ENCODE measurements at places on chromosomes 7 and 10. TPM values are rescaled to one million over a fixed set of nuclear protein-coding genes. Genes with fewer than 3 reads are reported as not detected.

GRCh38 chr7:36943591-36944435 is 219.5 kb upstream of the AOAH start:
- H3K4me3 ChIP-seq: no peak overlapping the region
- H3K4me1 ChIP-seq: no peaks in the 10 kb centered on the region
- no peaks in the 10 kb centered on the region for H3K36me3 ChIP-seq
- H3K27ac ChIP-seq: no peak overlapping the region
- no peaks in the 10 kb centered on the region for H3K27me3 ChIP-seq

Gene CPA2
- 1.2 TPM for total RNA-seq

DNA sequence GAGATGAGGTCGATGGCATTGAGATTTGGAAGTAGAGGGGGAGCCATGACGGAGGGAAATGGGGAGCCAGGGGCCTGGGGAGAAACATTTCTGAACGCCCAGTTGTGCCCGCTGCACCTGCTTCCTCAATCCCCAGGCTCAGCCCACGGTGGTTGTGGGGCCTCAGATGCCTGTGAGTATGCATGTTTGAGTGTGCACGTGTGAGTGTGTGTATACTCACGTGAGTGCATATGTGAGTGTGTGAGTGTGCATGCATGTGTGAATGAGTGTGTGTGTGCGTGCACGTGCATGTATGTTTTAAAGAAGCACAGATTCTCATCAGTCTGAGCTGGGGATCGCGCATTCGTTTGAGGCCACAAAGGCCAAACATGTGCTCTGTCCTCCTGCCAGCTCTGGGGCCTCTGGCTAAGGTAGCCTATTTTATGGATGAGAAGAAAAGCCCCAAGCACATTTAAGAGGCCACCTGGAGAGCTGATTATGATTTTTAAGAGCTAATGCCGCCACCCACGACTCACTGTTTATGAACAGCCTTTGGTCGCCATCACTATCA is 154.8 kb downstream of the ARHGAP12 start:
- H3K4me1 ChIP-seq: no peaks in the 10 kb centered on the region
- DNase-seq: no peak

- no peak overlapping the region for H3K4me3 ChIP-seq
- H3K4me1 ChIP-seq: no peaks in the 10 kb centered on the region
- no peak overlapping the region for H3K27ac ChIP-seq
- no peak for DNase-seq
- H3K27me3 ChIP-seq: no peaks in the 10 kb centered on the region
Measured at GRCh38 chr10:49292565-49293207, 6.3 kb upstream of the C10orf71 start.

Gene ZNRF2
- 27.9 TPM for total RNA-seq

DNA sequence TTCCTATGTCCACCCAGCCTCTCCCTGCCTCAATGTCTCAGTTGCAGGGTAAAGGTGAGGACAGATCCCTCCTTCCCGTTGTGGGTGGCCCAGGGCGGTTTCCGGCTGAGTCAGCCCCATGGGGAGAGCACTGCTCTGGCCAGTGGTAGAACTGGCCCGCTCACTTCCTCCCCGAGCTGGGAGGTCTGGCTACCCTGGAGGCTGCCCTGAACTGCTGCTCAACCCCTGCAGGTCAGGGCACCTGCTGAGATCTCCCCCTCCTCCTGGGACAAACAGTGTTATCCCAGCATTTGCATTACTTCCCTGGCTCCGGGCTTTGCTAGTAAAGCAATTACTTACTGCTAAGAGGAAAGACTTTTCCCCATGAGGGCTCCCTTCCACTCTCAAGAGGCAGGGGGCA is 21.4 kb upstream of the IMPDH1 start:
- no peaks in the 10 kb centered on the region for H3K4me1 ChIP-seq
- H3K36me3 ChIP-seq: no peaks in the 10 kb centered on the region
- no peaks in the 10 kb centered on the region for H3K27me3 ChIP-seq
- DNase-seq: no peak
- H3K27ac ChIP-seq: no peak overlapping the region
- no peak overlapping the region for H3K4me3 ChIP-seq

Gene VWA2
- not detected for total RNA-seq

DNA sequence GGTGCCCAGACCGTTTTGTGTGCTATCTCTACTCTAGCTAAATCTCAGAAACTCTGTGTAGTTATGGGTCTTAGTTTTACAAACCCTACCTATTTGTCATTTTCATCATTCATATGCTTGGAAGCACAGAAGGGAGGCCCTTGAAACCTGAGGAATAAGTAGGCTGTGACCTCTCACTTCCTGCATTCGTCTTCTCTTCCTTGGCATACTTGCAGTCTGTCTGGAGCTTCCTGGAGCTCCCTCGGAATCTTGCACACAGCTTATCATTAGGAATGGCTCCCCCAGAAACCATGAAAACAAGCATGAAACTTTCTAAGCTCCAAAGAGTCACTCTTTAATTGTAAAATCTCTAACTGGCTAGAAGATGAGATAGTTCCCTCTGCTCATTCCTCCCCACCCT is 376.9 kb upstream of the MYO3A start:
- H3K4me3 ChIP-seq: no peak overlapping the region
- H3K4me1 ChIP-seq: no peaks in the 10 kb centered on the region
- H3K36me3 ChIP-seq: no peaks in the 10 kb centered on the region
- H3K27ac ChIP-seq: no peak overlapping the region

GRCh38 chr7:51011710-51012350 is 229.1 kb upstream of the GRB10 start:
- H3K27ac ChIP-seq: no peak overlapping the region
- no peaks in the 10 kb centered on the region for H3K27me3 ChIP-seq
- no peaks in the 10 kb centered on the region for H3K4me1 ChIP-seq
- no peak overlapping the region for H3K4me3 ChIP-seq
- no peak for DNase-seq
- no peaks in the 10 kb centered on the region for H3K36me3 ChIP-seq

DNA sequence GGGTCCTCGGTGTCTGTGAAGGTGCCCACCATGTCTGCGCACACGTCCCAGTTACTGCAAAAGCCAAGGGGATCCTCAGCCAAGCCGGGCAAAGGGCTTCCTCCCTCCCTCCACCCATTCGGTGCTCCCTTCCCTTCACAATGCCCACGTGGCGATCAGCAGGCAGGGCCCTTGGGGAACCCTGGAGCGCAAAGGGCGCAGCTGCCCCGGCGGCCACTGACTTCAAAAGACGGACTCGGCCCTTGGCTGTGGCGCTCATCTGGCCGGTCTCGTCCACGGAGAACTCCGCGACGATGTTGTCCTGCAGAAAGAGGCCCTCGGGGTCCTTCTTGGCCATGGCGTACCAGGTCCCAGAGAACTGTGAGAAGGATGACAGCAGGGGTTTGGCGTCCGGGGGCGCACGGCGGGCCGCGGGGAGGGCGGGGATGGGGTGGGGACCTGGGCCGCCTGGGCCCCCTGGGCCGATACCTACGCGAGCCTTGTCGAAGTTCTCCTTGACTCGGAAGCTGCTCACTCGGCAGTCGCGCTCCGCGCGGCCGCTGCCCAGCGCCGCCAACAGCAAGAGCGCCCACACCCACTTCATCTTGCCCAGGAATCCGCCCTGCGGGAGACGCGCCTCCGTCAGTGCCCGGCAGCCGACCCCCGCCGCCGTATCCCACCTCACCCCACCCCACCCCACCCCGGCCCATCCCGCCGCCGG is 439 bp downstream of the RBP4 start:
- H3K4me1 ChIP-seq: peaks cover 4% of the 10 kb centered on the region
- no peak overlapping the region for H3K27ac ChIP-seq
- peaks cover 27% of the 10 kb centered on the region for H3K27me3 ChIP-seq

DNA sequence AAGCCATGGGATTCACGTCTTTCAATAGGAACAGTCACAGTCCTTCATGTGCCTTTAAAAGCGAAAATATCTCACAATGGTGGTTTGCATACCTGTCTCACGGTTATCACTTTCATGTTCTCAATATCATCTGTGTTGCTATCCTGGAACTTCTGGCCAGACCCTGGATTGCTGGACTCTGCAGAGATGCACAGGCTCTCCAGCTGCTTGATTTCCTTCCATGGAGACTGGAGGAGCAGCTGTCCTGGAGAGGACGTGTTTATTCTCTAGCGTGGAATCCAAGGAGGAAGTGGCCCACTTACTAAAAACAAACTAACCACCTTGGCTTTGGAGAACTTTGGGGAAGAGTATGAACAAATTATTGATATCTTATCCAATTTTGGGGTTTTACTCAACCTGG is 16.5 kb downstream of the BTBD16 start:
- no peak for DNase-seq
- H3K27ac ChIP-seq: no peak overlapping the region
- H3K27me3 ChIP-seq: no peaks in the 10 kb centered on the region

DNA sequence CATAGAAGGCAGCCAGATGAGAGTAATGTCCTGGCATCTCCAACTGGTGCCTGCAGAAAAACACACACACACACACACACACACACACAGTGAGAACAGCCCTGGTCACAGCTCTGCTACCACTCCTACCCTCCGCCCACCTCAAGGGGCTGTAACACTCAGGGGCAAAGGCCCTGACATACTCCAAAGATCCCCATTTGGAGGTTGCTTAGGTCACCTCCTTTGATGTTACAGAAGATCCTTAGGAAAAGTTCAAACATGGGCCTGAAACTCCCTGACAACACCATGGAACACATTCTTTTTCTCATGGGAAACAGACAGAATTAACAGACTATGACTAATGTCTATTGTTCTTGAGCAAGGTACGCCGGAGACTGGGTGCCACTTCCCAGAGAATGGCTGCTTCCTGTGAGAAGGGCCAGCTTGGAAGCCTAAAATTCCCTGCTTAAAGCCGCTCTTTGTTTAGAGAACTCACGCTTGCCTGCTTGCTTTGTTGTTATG is 27.7 kb downstream of the DENND11 start:
- DNase-seq: no peak
- no peaks in the 10 kb centered on the region for H3K36me3 ChIP-seq
- H3K4me3 ChIP-seq: no peak overlapping the region
- H3K27ac ChIP-seq: peak overlapping the region; percentile 58
- H3K4me1 ChIP-seq: no peaks in the 10 kb centered on the region
